ENCODE measurements at places on chromosomes 3 and 15.

DNA sequence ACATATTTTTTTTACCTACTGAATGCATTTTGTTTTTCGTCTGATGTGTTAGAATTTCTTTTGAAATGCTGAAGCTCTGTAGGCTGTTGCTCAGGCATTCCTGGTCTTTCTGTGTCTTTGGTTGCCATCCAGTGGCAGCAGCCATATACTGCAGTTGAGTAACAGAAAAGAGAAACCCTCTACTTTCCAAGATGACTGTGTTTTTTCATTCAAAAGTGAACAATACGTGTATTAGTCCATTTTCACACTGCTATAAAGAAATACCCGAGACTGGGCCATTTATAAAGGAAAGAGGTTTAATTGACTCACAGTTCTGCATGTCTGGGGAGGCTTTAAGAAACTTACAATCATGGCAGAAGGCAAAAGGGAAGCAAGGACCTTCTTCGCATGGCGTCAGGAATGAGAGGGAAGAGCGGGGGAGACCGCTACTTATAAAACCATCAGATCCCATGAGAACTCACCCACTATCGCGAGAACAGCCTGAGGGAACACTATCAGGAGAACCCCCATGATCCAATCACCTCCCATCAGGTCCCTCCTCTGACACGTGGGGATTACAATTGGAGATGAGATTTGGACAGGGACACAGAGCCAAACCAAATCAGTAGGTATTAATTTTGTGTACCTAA lies 4.7 kb upstream of the GOLGA8B start:
- DNase-seq = peak; percentile 43

- no peak for DNase-seq
These were observed 581.5 kb downstream of the TBL1XR1 start for GRCh38 chr3:176615826-176616225.

GRCh38 chr3:32026593-32026992 lies 45.0 kb downstream of the ZNF860 start:
- DNase-seq = no peak

GRCh38 chr3:168968609-168969008 lies 694.9 kb downstream of the MECOM start:
- no peak for DNase-seq

GRCh38 chr3:100665230-100665629 lies 44.1 kb upstream of the TFG start:
- no peak for DNase-seq

- DNase-seq = no peak
These were observed 18.2 kb downstream of the SLC9A9 start for GRCh38 chr3:143830063-143830462.

DNA sequence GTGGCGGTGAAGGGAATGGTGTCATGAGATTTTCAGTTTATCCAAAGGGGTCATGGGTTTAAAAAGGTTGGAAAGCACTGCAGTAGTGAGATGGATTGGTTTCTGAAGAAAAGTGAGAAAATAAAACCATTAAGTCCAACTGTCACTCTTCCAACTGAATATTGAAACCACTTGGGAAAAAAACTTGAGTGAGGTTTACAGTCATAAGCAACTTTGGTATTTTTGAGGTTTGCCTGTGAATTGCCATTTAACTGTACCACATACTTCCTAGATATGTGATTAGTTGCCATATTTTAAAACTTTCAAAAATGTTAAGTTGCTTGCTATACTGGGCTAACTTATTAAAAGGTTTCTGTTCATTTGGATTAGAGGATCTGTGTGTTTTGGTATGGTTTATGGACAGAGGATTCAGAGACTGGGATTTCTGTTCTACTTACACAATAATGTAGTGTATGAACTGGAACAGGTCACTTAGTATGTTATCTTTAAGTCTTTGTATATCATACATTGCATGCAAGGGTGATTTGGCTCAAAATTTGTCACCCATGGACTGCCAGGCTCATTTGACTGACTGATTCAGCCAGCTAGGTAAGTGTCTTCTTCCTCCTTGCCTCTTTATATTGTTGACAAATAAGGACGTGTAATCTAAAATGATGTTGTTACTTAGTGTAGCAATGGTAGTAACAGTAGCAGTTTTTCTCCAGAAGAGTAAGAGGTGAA lies 201.4 kb upstream of the EOMES start:
- DNase-seq = no peak

DNA sequence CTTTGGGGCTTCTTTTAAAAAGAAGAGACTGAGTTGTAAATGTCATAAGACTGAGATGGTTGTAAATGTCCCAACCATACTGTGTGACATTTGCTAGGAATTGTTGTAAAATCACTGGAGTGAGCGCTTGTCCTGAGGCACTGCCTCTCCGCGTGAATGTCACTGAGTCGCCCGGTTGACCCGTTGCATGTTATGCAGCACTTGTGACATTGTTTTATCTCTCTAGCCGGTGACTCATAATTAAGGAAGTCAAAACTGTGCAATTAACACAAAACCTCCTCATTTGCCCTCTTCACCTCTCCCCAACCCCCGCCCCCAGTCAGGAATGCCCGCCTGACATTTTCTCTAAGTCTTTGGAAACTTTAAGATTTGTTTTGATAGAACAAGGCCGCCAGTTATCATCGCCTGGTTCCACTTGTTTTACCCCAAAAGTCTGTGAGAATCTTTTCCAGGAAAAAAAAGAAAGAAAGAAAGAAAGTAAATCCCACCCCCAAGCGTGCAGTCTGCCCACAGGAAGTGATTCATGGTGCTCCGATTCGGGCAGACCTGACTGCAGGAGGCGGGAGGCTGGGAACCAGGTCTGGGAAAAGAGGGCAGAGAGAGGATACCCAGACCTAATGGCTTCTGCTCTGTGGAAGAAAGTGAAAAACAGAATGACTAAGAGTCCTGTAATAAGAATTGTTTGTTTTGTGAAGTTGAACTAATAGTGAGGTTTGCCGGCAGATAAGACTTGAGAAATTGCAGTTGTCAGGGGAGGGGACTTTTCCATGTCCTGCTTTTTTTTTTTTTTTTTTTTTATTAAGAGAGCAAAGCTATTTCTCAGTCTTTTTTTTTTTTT lies 84.8 kb downstream of the SMAD3 start:
- no peak for DNase-seq

DNA sequence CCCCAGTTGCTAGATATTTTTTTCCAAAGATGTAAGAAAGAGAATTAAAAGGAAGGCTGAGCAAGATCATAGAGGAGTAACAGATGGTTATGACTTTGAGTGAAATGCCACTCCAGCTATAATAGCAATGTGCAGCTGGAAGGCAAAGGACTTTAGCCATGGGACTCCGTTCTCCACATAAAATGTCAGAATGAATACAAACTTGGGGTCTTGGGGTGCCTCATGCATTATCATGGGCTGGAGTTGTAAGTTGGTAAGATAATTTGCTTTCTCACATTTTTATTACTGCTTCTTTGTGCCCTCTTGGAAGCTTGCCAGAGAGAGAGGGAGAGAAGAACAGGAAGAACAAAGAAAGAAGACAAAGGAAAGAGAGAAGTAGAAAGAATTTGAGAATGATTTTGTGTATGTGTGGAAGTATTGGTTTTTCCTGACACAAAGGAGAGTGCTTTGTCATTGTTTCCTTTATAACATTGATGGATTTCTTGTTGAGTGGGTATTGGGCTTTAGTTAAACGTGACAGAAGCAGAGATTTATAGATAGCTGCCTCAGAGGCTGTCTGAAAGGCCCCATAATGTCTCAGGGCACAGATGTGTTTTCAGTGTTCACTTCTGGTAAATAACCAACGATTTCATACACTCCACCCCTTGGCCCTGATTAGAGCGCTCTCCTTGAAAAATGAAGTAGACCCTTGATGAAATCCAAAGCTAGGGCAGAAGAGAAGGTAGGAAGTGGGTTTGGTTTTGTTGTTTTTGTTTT lies 715.3 kb downstream of the NR2F2 start:
- no peak for DNase-seq

- no peak for DNase-seq
These were observed 68.1 kb upstream of the DCLK3 start for GRCh38 chr3:36832406-36832805.

DNA sequence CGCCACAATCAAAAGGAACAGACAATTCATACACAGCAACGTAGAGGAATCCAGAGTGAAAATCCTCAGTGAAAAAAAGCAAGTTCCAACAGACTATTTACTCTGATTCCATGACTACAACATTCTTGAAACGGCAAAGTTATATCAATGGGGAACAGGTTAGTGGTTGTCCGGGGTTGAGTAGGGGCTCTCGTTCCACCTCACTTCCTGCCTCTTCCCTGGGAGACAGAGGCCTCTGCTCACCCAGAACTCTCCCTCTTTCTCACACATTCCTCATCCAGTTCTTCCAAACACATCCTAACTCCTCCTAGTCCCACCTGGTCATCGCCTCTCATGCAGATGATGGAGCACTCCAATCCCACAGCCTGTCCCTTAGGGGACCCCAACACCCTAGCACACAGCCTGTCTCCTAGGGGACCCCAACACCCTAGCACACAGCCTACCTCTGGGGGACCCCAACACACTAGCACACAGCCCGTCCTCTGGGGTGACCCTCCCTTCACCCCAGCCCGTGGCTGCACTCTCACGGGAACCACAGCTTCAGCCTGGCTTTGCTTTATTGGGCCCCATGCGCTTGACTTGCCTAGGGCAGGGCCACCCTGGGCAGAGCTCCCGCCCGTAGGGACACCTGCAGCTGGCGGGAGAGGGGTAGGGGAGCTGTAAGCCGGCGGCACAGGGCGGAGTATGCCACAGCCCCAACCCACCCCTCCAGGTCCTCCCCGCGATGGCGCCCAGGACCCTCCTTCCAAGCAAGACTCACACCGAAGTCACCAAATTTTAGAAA lies 5.2 kb downstream of the OCA2 start:
- DNase-seq = no peak

DNA sequence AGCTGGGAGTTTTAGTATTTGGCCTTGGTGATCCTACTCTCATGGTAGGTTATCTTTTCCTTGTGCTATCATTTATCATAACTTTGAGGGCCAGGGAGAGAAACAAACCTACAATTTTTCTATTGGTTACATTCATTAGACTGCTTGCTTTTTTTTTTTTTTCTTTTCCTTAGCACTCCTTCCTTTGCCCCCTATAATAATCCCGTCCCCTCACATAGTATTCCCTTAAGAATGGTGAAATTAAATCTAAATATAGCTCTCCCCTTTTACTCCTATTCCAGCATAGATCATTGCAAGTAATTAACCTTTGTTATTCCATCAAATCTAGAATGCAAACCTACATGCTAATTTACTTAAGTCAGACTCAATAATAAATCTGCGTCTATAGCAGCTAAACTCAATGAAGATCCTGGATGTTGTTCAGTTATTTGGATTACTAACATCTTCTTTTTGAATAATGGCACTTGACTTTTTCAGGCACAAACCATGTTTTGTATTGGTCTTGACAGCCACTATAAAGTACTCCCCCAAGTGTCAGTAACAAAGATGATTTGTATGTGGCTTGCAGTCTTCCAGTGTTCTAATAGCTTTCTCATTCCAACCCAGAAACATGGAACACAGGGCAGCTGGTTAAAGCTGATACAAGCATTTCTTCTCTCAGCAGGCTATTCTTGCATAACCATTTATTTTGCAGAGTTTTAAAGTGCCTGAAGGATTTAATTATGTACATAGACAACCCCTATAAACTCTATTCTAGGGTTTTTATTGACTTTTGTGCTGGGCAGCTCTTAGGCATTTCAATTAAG lies 420.6 kb downstream of the MECOM start:
- DNase-seq = no peak

- DNase-seq = no peak
These were observed 418.6 kb downstream of the TUSC7 start for GRCh38 chr3:117128133-117128532.

- no peak for DNase-seq
These were observed 113.3 kb downstream of the IL20RB start for GRCh38 chr3:137071104-137071503.
